ENCODE measurements at places on chromosomes 11 and 22. TPM values are rescaled to one million over a fixed set of nuclear protein-coding genes. Genes with fewer than 3 reads are reported as not detected.

DNA sequence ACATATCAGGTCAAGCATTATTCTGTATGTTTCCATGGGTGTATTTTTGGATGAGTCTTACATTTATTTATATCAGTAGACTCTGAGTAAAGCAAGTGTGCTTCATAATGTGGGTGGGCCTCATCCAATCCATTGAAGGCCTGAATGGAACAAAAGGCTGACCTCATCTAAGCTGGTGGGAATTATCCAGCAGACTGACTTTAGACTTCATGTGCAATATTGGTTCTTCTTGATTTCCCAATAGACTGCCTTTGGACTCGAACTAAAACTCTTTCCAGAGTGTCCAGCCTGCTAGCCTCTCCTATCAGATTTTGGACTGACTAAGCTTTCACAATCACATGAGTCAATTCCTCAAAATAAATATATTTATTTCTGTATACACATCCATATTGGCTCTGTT, 116.2 kb downstream of the KIF18A start:
- no peak for DNase-seq

GRCh38 chr11:68584991-68585524, 99.3 kb upstream of the GAL start:
- no peak for DNase-seq

Gene SWAP70
- 10.1 TPM for total RNA-seq

DNA sequence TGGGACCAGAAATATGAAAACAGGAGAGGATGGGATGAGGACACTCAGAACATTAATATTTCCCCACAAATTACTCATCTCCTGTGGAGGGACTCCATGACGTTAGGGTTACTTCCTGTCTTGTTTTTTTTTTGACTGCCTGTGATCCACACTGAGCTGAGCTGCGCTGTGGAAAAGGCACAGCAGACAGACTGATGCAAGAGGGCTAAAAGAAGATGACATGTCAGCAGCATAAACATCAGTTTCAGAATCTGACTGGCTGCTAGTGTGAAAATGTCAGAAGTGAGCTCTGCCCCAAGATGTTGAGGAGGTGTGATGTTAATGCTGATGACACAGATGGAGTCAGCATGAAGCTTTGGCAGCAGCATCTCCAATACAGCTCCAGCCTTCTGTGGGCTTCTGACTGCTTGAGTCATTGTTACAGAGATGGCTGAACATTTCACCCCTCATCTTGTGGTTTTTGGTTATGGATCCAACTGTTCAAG, 286.8 kb downstream of the BLID start:
- no peak for DNase-seq

Gene CALCA
- not detected for total RNA-seq

Gene APOL5
- not detected for total RNA-seq

GRCh38 chr22:38314933-38315822, 2.1 kb downstream of the CSNK1E start:
- DNase-seq, result no peak

DNA sequence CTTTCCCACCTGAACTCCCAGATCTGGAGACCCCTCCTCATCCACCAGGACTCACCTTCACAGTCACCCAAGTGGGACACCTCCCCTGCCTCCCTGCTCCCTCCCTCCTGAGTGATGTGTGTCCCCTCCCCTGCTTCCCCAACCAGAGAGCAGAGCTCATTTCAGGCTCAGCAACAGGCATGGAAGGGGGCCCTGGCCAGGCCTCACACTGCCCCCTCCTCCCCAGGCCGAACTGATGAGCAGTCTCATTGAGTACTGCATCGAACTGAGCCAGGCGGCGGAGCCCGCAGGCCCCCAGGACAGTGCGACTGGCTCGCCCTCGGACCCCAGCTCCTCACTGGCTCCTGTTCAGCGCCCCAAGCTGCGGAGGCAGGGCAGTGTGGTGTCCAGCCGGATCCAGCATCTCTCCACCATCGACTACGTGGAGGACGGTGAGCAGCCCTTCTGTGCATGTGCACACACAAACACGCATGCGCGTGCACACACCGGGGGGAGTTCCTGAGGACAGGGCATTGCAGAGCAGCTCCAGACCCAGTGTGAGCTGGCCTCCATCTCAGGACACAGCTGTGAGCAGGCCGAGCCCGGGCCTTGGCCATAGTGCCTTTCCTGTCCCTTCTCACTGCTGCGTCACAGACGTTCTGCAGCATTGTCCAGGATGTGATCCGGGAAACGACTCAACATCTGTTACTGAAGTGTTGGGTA, 17.8 kb upstream of the NEAT1 start:
- no peak for DNase-seq

DNA sequence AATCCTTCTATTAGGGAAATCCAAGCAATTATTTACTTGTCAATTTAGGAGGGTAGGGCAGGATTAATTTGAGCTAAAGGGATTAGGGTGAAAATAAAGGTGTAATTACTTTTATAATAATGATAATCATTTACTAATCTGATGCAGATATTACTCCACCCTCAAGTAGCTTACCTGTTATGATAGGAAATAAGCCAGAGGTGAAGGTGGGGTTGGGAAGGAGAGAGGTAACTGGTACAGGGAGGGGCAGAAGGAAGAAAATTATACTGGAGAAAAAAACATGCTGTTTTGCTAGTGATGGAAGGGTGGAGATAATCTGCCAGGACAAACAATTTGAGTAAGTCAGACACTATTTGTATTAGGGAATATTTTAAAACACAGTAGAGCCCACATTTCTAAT, 157.7 kb downstream of the BARX2 start:
- no peak for DNase-seq

GRCh38 chr11:119573858-119574257, 150.9 kb upstream of the THY1 start:
- DNase-seq, result no peak

Gene OR5B21
- total RNA-seq, result 0.44 TPM

Gene ASRGL1
- total RNA-seq, result 3.7 TPM

Gene WBP2NL
- 2.1 TPM for total RNA-seq

Gene OR51B2
- total RNA-seq, result not detected

GRCh38 chr11:30586251-30587144, at the start of gene MPPED2:
MPPED2 (minus strand) TSS chr11:30586353; CDS start chr11:30580373, 5,980 bp downstream.
- no peak for DNase-seq

Gene LMNTD2
- 1.3 TPM for total RNA-seq
